Keratinocyte (primary cell): ENCODE measurements at places on chromosomes 12 and 14.

DNA sequence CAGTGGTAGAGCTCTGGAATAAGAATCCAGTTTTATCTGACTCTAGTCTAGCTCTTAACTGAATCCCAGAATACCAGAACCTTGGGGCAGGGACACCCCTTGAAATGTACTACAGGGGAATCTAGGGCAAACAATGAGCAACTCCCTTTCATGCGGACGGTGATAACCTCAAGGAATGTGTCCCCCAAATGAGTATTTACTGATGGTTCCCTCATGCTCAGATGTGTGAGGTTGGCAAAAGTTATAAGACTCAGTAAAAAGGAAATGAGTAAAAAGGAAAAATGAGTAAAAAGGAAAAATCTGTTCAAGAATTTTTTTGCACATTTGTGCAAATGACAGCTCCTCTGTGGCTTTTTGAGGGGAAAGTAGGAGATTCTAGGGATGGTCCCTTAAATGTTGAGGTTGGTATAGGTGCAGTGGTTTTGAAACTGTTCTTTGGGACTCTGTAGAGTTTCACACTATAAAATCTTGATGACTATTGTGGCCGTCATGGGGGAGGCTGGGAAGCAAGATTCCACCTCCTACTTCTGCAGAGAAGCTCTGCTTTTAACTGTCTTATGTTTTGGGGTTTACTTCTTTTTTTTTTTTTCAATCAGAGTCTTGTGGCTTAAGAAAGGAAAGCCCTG is 58.6 kb downstream of the NRXN3 start:
- DNase-seq: no peak

DNA sequence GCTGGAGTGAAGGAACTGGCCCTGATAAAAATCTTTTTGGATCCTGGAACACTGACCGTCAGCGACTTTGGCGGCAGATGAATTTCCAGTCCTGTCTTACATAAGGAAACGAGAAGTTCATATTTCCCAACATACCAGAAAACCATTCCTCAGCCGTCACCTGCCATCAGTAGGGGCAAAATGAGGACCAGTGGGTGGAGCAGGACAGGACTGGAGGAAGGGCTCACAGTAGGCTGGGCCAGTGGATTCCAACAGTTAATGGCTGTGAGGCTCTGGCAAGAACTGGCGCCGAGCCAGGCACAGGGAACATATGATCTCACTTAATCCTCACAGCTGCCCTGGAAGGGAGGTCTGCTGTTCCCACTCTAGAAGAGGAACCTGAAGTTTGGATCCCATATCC is 67.2 kb upstream of the FAM181A start:
- no peak for DNase-seq

GRCh38 chr14:32318087-32318795 is 10.9 kb upstream of the AKAP6 start:
- DNase-seq: no peak

- no peak for DNase-seq
Measured at GRCh38 chr14:93045211-93045674, 70.5 kb downstream of the ITPK1 start.

DNA sequence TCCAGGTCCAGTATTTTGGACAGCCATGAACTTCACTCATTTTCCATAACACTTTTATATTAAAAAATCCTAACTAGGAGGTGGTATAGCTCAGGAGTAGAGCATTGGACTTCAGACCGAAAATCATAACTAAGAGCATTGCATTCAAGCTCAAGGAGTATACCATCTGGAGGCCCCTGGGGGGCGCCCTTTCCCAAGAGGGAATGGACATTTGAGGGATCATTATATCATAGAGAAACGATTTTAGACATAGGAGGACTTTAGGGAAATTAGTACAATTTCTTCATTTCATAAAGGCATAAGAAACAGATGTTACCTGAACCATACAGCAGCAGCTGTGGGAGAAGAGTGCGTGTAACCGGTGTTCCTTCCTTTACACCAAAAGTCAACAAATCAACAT is 5.2 kb upstream of the ATG14 start:
- DNase-seq: no peak

DNA sequence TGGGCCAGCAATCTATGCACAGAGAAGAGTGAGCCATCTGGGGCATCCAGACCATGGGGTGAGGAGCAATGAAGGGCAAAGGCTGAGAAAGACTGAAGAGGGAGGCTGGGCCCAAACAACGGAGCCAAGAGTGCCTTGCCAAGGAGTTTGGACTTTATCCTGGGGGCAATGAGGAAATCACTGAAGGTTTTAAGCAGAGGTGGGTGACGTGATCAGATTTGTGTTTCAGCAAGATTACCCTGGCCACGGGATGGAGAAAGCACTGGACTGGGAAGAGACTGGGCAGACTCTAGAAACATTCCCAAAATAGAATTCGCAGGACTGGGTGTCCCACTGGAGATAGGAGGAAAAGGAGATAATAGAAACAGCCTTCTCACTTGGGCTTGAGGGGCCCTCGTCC is 65.3 kb downstream of the DPF3 start:
- no peak for DNase-seq

GRCh38 chr14:47662466-47662865 is 12.9 kb downstream of the MDGA2 start:
- DNase-seq: no peak

DNA sequence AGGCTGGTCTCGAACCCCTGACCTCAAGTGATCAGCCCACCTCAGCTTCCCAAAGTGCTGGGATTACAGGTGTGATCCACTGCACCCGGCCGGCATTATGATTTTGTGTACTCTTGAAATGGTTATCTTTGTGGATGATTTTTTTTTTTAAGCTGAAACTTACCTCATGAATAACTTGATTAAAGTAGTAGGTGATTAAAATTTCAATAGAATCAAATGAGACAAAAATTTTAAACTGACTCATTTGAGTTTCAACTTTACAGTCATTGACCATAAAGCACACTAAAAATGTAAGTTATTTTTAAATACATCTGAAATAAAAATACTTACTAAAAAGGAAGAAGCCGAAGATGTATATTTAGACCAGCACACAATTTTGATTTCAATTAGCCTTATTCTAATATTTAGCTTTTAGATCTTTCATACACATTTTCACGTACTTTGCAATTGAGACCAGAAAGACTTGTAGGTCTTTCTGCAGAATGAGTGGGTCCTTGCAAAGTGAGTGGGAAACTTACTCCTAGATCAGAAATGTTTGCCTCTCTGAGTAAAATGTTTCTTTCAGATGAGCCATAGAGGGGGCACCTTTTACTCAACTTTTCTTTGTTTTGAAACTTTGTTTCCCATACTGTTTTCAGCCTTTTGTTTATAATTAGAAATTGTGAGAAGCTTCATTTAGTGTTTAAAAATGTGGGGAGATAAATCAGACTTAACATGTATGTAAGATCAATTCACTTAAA is 34.2 kb downstream of the TMPO start:
- DNase-seq: no peak
